Mesenteric fat pad (tissue), 1 donor: ENCODE measurements at places on chromosomes 16 and 17. TPM values are rescaled to one million over a fixed set of nuclear protein-coding genes. Genes with fewer than 3 reads are reported as not detected.

Gene MT1G
- total RNA-seq: 41.5 TPM

Gene SRL
- total RNA-seq: 0.45 TPM

Gene CFAP97D1
- total RNA-seq: not detected

Gene SLC5A10
- not detected for total RNA-seq

Gene PRR15L
- total RNA-seq: not detected

Gene CHD9NB
- 0.48 TPM for total RNA-seq

Gene SAT2
- 73.6 TPM for total RNA-seq

Gene ZNF597
- total RNA-seq: 2.4 TPM

Gene TMIGD1
- not detected for total RNA-seq

Gene FOXF1
- 4.2 TPM for total RNA-seq

Gene P2RX1
- 2.3 TPM for total RNA-seq

Gene HASPIN
- total RNA-seq: 0.16 TPM

Gene KRT31
- total RNA-seq: not detected

Gene NOS2
- 0.13 TPM for total RNA-seq

Gene LRRC37A
- total RNA-seq: 3.7 TPM

Gene TPSG1
- not detected for total RNA-seq

Gene RAB37
- total RNA-seq: 1.3 TPM

- DNase-seq: no peak
Measured at GRCh38 chr17:18326572-18326971, 11.5 kb downstream of the SMCR8 start.

- no peak for DNase-seq
Measured at GRCh38 chr16:72901000-72901627, 146.8 kb downstream of the ZFHX3 start.

- peak; percentile 98 for DNase-seq
Measured at GRCh38 chr17:76103274-76104139, at the start of gene EXOC7. TSS of gene EXOC7 (minus strand) at chr17:76103787. CDS start at chr17:76103692, 95 bp downstream.

DNA sequence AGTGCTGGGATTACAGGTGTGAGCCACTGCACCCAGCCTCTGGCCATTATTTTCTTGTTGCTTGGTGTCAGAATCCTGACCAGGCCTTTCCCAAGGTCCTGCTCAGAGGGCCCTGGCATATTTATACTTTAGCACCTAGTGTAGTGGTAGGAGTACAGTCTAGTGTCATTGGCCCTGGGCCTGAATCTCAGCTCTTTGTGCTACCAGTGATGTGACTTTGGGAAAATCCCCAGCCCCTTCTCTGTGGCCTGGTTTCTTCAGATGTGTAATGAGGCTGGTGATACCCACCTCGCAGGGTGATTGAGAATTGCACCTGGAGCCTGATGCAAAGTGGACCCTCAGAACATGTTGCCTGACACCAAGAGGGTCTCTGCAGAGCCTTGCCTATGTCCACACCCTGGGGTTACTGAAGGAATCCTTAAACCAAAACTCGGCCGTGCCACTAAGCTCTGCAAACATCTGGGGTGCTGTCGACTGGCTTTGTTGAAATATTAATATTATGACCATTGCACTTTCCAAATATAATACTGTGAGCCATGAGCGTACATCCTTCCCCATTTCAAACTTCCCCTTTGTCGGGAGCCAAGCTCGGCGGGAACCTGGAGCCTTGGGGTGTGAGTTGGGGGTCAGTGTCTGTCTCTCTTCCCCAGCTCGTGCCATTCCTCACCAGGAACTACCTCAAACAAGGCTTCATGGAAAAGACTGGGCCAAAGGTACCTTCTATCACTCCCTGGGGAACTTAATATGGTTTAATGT, 18.0 kb upstream of the RNF135 start:
- no peak for DNase-seq

- no peak for DNase-seq
Measured at GRCh38 chr17:76948301-76948700, 80.1 kb downstream of the MGAT5B start.

- DNase-seq: no peak
Measured at GRCh38 chr17:39719563-39720355, 10.6 kb downstream of the MIEN1 start.

DNA sequence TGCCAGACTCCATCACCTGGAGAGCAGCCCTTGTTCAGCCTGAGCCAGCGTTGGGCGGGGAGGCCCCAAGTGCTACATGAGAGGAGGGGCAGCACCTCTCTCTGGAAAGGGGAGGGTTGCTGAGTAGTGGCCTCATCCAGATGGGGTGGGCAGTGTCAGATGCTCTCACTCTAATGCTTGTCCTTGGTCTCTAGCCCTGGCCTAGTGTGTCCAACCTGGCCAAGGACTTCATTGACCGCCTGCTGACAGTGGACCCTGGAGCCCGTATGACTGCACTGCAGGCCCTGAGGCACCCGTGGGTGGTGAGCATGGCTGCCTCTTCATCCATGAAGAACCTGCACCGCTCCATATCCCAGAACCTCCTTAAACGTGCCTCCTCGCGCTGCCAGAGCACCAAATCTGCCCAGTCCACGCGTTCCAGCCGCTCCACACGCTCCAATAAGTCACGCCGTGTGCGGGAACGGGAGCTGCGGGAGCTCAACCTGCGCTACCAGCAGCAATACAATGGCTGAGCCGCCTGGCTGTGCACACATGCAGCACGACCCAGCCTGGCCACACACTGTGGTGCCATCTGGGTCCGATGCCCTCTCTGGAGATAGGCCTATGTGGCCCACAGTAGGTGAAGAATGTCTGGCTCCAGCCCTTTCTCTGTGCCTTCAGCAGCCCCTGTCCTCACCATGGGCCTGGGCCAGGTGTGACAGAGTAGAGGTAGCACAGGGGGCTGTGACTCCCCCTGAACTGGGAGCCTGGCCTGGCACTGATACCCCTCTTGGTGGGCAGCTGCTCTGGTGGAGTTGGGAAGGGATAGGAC, 4.3 kb downstream of the CTRL start:
- no peak for DNase-seq

DNA sequence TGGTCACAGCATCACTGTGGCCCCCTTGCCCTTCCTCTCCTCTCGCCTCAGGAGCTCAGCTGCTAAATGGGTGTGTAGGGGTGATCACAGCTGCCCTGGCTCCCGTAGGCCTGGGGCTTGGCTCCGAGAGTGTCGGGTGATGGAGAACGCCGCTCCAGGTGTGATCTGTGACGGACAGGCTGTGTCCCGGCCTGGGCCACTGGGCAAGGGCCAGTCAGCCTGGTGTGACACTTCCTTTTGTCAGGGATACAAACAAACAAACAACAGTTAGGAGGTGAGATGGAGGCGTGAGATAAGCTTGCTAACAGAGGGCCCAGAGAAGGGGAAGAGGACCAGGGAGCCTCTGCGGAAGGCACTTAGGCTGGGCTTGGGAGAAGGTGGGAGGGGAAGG, 2.0 kb downstream of the ADGRG1 start:
- no peak for DNase-seq

DNA sequence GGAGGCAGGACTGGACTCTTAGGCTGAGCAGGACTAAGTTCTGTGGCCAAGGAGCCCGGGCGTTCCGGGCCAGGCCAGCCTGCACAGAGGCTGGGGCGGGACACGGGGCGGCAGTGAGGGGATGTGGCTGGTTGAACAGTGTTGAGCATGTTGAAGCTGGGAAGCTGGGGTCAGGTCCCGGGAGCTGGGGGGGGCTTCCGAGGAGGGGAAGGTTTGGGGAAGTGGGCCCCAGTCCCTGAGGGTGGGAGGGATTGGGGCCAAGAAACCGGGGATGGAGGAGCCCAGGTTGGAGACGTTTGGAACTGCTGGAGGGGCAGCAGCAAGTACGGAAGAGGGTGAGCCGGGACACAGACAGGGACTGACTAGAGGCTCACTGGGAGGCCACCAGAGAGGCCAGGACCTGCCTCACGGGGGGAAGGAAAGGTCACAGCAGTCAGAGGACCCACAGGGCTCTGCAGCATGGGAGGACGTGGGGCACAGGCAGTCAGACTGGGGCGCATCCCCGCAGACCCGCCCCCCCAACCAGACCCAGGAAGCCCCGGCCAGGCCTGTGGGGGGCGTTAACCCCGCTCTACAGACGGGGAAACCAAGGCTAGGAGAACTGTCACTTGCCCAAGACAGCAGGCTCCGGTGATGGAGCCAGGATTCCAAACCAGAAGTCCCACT, 9.5 kb downstream of the TAX1BP3 start:
- no peak for DNase-seq

- peak; percentile 90 for DNase-seq
Measured at GRCh38 chr17:44708401-44709263, at the start of gene DBF4B. TSS of gene DBF4B (plus strand) at chr17:44708665. CDS start at chr17:44708821, 156 bp downstream.

DNA sequence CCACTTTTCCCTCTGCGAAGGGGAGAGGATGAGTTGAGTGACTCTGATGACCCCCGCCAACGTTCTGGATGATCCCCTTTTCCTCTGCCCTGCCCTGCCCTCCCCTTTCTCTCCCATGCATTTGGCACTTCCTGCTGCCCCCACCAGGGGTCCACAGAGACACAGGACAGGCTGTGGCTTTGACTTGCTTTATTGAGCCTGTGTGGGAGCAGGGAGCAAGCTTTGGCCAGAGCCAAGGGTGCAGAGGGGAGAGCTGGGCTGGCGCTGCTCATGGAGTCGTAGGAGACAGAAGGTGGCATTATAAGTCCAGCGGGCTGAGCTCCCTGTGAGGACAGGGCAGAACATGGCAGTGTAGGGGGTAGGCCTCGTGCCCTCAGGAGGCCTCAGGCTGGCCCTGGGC, 1.6 kb downstream of the PPY start:
- no peak for DNase-seq

GRCh38 chr16:57999971-58000705, at the start of gene ZNF319:
TSS of gene ZNF319 (minus strand) at chr16:58000672. CDS start at chr16:57998265, 2,407 bp downstream.
- DNase-seq: no peak

- DNase-seq: no peak
Measured at GRCh38 chr16:58046054-58046881, 20.7 kb downstream of the MMP15 start.

DNA sequence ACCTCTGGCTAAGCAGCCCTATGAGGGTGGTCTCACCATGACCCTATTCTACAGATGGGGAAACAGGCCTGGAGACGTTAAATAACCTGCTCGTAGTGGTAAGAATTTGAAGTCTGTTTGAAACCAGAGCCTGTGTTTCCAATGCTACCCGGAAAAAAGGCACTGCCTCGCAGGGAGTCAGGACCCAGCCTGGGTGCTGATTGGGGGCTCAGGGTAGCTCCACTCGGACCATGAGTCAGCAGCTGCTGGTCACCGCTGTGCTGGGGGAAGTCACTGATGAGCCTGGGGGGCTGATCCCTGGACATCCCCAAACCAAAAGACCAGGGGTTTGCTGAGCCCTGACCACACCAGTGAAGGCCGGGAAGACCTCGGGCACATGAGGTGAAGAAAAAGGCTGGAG, 9.4 kb upstream of the PLD6 start:
- no peak for DNase-seq

DNA sequence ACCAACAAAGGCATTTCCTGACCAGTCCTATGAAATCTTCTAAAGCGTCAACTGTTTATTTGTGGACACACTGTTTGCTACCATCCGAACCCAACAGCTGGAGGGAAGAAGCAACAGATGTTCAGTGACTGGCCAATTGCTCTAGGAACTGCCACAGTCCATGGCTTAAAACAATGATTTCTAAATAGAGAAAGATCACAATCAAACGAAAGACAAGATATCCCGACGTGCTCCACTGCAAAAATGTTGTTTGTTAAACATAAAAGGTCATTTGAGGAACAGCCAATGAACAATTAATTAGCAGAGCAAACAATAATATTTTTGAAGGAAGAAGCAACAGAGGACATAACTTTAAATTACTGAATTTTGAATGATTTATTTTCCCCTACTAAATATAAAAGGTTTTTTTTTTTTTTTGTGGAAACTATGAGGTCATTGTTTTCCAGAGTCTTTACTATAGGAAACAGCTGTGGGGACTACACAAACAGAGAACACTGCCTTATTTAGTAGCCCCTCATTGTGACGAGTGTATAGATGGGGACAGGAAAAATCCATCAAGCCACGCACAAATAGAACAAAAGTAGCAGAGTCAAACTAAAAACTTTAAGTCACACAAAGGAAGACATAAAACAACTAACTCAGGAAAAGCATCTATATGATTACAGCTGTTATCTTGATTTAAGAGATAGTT, 17.2 kb downstream of the USP31 start:
- no peak for DNase-seq

DNA sequence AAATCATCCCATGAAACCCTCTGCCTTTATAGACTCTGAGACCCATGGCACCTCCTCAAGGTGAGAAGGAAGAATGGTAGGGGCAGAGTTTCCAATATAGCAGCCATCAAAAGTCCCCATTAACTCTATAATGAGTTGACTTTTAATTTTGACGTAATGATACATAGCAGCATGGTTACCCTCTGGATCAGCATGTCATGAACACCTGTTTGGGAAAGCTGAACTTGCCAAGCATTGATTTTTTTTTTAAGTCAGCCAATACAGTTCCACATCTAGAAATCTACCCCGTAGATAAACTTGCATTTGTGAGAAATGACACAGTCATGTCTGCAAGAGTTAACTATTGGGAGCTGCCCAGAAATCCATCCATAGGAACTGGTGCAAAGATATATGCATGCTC, 191.8 kb downstream of the TMEM114 start:
- no peak for DNase-seq

DNA sequence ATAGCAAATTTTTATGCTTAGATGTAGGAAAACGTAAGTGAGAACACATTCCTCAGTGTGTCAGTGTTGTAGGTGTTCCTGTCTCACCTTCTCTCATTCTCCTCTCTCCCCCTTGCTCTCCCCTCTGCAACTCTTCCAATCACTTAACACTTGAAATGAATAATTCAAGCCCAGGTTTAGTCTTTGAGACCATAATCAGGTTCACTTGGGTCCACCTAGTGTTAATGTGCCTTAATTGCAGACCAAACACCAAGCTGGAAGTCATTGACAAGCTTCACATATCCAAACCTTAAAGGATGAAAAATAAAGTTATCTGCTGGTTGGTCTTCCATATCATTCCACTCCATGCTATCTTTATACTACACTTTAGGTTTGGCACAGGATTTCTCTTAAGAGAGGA, 37.0 kb downstream of the STXBP4 start:
- DNase-seq: no peak

- DNase-seq: no peak
Measured at GRCh38 chr17:1002412-1002753, 5.5 kb downstream of the TIMM22 start.

- no peak for DNase-seq
Measured at GRCh38 chr16:80894091-80894490, 89.7 kb upstream of the CDYL2 start.

- no peak for DNase-seq
Measured at GRCh38 chr17:9451934-9452333, 123.7 kb downstream of the STX8 start.

GRCh38 chr17:41151525-41151924, 1.9 kb upstream of the KRTAP4-5 start:
- no peak for DNase-seq

GRCh38 chr17:17711641-17712162, 30.4 kb downstream of the RAI1 start:
- no peak for DNase-seq
